ENCODE measurements at places on chromosomes 11 and 22.

DNA sequence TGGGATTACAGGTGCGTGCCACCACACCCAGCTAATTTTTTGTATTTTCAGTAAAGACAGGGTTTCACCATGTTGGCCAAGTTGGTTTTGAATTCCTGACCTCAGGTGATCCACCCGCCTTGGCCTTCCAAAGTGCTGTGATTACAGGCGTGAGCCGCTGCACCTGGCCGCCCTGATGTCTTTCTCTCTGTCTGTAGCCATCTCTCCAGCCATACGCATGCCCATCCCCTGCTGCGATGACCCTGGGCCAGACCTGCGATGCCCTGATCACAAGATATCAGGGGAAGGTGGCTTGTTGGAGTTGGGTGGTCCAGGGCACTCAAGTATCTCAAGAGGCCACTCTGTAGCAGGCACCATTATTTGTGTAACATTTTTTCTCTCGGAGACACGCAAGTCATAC lies 54.4 kb upstream of the RBFOX2 start:
- no peak for DNase-seq

- no peak for DNase-seq
These were observed 1.1 kb downstream of the TLCD5 start for GRCh38 chr11:120326228-120326627.

- no peak for DNase-seq
These were observed 30.0 kb upstream of the PTPRJ start for GRCh38 chr11:47950396-47950795.

GRCh38 chr11:123580557-123581275 lies 73.7 kb downstream of the SCN3B start:
- no peak for DNase-seq

DNA sequence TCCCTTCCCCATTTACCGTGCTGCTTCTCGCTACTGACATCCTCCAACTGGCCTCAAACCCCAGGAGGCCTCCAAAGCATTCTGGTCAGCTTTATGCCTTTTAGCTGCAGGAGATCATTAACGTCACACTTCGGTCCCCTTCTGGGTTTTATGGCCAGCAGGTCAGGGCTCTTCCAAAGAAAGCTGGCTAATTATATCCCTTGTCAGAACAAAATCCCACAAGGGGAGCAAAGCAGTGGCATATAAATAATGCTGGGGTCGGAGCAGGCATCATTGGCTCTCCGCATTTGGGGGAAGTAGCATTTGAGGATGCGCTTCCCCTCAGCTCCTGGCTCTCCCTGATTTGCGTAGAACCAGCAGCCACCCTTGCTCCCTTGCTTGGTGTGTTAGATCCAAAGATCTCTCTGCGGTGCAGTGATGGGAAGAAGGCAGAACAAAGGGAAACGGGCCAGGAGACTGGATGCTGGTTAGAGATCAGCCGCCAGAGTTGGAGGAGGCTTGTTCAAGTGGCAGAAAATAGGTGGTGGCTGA lies 117.4 kb downstream of the DBX1 start:
- no peak for DNase-seq

All from HFF-Myc (cell line).